ENCODE measurements at places on chromosomes 2 and 18.
A peak's percentile ranks its signal among the peaks of the same experiment; 100 is the strongest.

GRCh38 chr2:166365803-166366420 is 9.8 kb downstream of the SCN9A start:
- DNase-seq, result no peak

GRCh38 chr2:11359865-11360264 is 15.4 kb upstream of the ROCK2 start:
- DNase-seq, result no peak

DNA sequence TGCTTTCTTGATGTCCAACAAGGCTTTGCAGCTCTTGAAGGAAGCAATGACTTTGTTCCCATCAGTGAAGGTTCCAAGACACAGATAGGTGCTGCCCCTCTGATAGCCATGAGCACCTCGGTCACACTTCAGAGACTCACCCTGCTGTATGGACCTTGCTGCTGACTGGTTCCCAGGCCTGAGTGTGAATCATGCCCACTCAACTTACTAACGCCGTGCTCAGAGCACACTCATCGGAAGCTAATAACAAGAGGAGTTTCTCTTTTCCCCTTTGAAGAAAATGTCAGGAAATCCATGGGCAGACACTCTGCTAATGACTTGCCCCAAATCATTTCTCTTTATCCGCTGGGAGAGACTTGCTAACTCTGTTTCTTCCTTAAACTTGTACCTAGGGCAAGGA is 83.8 kb upstream of the ARL4C start:
- DNase-seq, result no peak

DNA sequence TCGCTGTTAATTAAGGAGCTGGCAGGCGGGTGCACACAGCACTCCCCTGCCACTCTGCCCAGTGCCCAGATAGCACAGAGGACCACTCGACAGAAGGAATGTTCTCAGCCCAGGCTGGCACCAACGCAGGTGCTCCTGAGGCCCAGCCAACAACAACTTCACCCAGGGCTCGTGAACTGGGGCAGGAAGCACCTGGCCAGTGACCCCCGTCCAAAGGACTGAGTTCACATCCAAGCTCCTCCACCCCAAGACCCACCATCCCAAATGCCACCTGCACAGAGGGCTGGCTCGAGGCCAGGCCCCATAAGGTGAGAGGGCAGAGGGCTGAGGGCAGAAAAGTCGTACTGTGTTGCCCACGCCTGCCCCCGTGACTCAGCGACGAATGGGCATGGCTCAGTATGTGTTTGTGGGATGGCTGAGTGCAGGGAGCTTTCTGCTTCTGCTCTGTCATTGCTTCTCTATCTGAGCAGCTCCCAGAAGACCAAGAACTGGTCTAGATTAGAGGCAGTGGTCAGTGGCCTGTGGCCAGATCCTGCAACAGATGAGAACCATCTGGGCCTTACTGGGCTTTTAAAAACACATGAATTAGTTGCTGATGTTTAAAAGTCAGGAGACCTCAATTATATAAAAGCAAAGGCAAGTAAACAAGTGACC is 68.4 kb downstream of the POLR1A start:
- DNase-seq, result no peak

DNA sequence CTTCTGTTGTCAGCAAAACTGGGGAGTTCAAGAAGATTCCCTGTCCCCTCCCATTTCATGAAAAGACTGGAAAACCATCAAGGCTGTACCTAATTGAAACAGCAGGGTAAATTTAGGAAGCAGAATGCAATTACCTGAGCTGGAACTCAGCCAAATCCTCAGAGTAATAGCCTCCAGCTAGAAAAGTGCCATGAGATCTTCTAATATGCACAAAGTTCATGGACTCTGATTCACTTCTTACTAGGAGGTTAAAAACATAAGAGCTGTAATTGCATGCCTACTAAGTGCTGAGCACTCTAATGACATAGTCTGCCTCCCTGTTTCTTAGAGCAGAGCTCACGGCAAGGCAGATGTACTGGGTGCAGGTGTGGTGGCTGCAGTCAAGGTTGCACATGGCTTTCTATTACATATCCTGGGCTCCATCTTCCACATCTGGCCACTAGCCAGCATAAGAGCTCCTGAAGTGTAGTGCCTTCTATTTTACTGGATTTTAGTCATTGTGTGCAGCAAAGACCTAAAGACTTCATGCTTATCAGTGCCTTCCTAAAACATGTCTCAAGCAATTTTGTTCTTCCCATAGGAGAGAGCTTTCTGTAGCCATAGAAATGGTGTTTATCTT is 341.7 kb downstream of the PTPRM start:
- DNase-seq, result no peak

DNA sequence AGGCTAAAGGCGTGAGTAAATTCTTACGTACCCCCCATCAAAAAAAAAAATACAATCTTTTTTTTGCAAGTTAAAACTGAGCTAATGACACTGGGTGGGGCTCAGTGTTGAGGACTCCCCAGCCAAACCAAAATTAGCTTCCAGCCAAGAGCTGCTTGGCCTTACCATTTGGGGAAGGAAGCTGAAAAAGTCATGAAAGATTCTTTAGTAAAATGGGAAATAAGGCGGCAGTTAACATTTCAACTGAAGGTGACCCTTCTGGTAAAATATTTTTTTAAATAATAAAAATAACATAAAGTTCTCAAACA is 16.4 kb downstream of the SMAD7 start:
- no peak for DNase-seq

DNA sequence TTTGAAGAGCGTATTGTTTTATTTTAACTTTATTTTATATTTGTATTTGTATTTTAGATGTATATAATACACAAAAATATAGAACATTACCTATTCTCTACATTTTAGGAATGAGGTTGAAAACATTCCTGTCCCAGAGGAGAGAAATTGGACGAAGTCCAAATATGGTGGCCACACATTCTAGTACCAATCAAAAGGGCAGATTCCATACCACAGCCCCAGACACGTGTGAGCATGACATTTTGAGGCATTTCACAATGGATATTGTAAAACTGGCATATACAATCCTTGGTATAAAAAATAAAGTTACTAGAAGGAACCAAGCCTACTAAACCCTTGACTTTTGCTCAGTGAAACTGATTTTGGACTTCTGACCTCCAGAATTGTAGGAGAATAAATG is 50.6 kb downstream of the C2orf76 start:
- DNase-seq, result no peak

GRCh38 chr2:197873293-197873701 is 68.9 kb downstream of the PLCL1 start:
- DNase-seq, result no peak

DNA sequence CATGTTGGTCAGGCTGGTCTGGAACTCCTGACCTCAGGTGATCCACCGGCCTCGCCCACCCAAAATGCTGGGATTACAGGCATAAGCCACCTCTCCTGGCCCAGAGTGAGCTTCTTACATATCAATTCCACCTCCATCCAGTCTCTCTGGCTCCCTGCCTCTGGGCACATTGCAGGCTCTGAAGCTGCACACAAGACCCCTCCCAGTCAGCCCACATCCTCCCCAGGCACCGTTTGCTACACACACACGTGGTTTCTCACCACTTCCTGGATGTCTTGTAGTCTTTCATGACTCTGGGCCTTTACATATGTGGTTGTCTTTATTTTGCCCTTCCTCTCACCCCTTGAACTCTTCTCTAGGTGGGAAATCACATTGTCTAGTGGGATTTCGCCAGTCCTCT is 64.0 kb upstream of the CABLES1 start:
- DNase-seq, result peak; percentile 40

- DNase-seq, result no peak
Observed at GRCh38 chr2:2881499-2881898, 496.1 kb downstream of the EIPR1 start.

- DNase-seq, result no peak
Observed at GRCh38 chr2:61335187-61335586, 135.7 kb downstream of the USP34 start.

DNA sequence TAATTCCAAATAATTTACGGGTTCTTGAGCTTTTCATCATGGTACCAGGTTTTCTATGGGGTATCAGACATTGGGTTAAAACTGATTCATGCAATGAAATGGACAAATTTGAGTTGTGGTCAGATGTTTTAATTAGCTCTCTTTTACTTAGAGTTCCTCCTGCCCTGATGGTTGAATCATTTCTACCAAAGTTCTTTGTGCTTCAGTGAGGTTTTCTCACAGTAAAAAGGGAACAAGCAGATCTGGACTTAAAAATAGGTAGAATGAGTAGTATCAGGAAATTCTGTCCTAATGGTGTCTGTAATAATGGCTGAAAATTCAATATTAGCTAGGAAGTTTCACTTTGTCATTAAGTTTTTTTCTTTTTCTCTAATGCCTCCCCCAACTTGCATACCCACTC is 159.7 kb upstream of the LRRTM1 start:
- DNase-seq, result no peak

DNA sequence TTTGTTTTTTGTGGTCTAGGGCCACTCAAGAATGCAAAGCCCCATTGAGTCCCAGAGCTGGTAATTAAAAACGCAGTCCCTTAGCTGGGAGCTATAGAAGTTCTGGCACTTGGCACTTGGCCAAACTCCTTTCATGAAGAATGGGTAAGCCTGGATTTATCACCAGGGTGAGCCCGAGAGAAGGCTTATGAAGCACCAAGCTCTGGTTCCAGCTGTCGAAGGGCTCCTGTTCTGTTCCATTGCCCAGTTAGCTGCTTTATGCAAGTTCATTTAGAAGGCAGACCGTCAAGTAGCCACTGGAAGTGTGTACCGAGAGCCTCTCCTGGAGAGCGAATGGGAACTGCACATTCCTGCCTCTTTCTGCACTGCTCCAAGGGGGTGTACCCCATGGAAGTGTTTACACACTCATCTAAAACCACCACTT is 14.2 kb downstream of the ECEL1 start:
- DNase-seq, result no peak

DNA sequence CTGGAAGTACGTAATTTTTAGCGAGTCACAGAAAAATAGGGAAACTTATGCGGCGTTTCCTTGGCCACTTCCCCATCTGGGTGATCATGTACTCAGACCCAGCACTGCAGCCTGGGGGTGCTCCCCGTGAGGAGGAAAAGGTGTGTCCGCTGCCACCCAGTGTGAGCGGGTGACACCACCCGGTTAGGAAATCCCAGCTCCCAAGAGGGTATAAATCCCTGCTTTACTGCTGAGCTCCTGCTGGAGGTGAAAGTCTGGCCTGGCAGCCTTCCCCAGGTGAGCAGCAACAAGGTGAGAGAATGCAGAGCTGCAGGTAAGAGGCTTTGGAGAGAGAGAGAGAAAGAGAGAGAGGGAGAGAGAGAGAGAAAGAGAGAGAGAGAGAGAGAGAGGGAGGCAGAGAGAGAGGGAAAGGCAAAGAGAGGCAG is at the start of gene IL1R2:
IL1R2 (plus strand) TSS at position 240 of the 425 bp plus-strand sequence. CDS start 16,616 bp downstream, outside the sequence.
- no peak for DNase-seq

GRCh38 chr18:67433971-67434370 is 82.5 kb downstream of the DSEL start:
- no peak for DNase-seq

GRCh38 chr2:85011098-85011497 is 40.1 kb downstream of the KCMF1 start:
- no peak for DNase-seq

DNA sequence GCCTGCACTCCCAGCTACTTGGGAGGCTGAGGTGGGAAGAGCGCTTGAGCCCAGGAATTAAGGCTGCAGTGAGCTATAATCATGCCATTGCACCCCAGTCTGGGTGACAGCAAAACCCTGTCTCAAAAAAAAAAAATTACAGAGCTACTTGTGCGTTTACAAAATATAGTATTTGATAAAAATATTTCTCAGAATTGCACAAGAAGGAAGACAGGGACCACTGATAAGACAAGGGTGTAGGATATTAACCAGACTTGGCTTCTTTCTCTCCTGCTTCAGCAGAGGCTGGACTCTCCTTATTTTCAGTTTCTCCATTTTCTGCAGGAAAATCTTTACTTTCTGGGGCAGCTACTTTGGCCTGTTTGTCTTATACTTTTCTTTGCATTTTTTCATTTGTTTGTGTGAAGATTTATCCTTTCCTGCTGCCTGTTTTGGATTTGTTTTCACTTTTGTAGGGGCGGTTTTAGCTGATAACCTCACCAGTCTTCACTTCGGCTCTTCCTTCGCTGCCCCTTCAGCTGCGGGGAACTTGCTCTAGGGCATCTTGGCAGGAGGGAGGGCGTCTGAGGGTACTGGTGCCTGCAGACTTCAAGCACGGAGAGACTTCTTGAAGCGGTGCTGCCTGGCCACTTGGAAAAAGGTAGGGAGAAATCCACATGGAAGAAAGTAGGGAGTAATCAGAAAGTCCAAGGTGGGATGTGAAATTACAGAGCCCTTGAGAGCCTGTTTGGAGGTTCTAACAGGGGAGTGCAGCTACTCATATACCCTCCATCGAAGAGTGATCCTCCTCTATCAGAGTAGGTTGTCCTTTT is 14.9 kb upstream of the ZDBF2 start:
- no peak for DNase-seq

GRCh38 chr2:226707499-226707898 is 92.1 kb downstream of the IRS1 start:
- DNase-seq, result no peak

DNA sequence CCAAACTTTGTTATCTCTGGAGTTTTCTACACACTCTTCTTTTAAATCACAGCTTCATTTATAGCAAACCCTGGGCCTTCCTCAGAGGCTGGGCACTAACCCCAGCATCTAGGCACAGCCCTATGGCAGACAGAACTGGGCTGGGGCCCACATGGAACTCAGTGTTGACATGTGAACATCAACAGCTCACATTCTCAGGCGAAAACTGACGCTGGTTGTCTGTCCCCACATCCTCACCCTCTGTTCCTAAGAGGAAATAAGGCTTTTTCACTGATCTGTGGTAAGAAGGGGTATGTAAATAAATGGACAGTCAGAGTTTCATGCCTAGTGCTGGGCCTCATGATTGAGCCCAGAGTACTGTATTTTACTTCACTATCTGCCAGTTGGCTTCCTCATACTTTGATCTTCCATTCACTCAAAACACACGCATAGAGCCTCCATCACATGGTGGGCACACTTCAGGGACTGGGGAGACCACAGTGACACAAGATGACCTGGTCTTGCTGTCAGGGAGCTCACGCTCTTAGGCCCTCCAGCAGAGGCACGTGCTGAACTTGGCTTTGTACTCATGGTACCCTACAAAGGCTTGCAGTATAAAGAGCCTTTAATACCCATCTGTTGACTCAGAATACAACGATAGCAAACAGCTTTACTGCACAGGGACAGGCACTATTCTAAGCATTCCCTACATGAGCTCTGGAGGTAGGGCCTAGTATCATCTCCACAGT is 43.0 kb downstream of the EFEMP1 start:
- no peak for DNase-seq

- DNase-seq, result no peak
Observed at GRCh38 chr2:67883316-67884087, 179.3 kb downstream of the C1D start.
